Activated naive CD8-positive, alpha-beta T cell treated with anti-CD3 and anti-CD28 coated beads for 36 hours (primary cell): ENCODE measurements at places on chromosomes 16 and 17.
A peak's percentile ranks its signal among the peaks of the same experiment; 100 is the strongest.

DNA sequence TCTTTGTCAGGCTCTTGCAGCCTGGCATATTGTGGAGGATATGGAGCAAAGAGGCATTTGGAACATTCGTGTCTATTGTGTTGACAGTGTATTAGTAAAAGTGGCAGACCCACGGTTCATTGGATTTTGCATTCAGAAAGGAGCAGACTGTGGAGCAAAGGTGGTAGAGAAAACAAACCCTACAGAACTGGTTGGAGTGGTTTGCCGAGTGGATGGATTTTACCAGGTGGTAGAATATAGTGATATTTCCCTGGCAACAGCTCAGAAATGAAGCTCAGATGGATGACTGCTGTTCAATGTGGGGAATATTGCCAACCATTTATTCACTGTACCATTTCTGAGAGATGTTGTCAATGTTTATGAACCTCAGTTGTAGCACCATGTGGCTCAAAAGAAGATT is 44.5 kb downstream of the EFCAB13 start:
- no peak for DNase-seq

GRCh38 chr17:29566473-29567303 is at the start of gene ABHD15:
Gene ABHD15 (minus strand): TSS chr17:29567037. CDS start chr17:29566966, 71 bp downstream.
- DNase-seq, result peak; percentile 79

GRCh38 chr17:69574257-69575197 is 160.0 kb downstream of the MAP2K6 start:
- DNase-seq, result no peak

DNA sequence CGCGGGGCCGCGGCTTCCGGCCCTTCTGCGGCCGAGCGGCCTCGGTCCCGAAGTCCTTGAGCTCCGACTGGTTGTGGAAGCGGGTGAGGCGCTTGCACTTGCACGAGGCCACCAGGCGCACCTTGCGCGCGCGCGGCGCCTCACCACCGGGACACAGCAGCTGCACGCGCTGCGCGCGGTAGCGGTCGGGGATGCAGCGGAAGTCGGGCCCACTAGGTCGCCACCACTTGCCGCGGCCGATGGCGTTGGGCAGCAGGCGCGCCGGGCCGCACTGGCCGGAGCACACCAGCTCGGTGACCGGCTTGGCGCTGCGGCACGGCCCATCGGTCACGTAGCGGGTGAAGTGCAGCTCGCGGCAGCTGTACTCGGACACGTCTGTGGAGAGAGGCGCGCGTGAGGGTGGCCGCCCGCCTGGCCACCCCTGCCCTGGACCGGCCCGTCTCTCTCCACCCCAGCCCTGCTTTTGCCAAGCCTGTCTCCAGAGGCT is 3.2 kb downstream of the SOST start:
- peak; percentile 37 for DNase-seq

DNA sequence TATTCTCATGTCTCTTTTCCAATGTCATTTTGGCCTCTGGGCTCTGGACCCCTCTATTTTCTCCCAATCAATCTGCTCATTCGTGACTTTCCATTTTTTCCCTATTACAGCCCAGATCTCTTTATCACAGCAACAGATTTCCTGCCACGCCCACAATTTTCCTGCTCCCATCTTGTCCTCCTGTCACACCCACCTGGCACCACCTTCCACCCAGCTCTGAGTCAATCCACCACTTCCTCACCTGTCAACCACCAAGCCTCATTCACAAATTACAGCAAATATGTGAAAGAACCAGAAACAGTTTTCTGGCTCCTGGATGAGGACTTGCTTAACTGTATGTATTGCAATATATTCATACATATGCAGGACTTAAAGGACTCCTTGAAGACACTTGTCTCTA is 311.3 kb downstream of the GRIN2A start:
- DNase-seq, result no peak

- DNase-seq, result no peak
Measured at GRCh38 chr16:50247123-50247905, 19.0 kb upstream of the ADCY7 start.

GRCh38 chr17:48543854-48544348 is 1.0 kb downstream of the HOXB2 start:
- DNase-seq, result peak; percentile 58

GRCh38 chr16:85418978-85419491 is 194.1 kb upstream of the GSE1 start:
- DNase-seq, result no peak

DNA sequence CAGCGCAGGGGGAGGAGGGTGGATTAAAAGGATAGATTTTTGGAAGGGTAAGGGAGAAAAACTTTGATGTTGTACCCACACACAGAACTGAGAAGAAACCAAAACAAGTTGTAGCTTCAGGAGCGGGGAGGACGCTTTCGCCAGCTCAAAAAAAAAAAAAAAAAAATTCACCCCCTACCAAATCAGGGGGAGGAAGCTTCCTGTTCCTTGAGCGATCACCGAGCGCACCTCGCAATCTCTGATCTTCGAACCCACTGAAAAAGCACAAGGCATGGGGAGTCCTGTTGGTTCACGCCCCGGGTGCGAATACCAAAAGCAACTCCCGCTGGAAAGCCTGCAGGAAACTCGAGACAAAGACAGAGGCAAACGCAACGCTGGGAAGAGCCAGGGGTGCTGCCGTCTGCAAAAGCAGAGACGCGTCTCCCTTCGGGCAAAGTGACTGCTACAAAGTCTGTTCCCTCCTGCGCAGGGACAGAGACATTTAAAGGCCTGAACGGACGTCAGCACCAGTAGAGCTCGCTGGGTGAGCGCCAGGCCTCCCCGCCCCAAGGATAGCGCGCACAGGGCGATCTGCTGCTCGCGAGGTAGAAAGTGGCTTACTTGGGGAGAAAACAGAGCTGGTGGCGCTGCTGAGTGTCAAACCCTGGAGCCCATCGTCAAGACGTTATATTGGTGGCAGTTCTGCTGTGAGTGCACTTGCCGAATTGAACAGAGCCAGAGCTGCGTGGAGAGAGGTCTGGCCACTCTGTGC is 190.4 kb downstream of the USP22 start:
- DNase-seq, result peak; percentile 21

DNA sequence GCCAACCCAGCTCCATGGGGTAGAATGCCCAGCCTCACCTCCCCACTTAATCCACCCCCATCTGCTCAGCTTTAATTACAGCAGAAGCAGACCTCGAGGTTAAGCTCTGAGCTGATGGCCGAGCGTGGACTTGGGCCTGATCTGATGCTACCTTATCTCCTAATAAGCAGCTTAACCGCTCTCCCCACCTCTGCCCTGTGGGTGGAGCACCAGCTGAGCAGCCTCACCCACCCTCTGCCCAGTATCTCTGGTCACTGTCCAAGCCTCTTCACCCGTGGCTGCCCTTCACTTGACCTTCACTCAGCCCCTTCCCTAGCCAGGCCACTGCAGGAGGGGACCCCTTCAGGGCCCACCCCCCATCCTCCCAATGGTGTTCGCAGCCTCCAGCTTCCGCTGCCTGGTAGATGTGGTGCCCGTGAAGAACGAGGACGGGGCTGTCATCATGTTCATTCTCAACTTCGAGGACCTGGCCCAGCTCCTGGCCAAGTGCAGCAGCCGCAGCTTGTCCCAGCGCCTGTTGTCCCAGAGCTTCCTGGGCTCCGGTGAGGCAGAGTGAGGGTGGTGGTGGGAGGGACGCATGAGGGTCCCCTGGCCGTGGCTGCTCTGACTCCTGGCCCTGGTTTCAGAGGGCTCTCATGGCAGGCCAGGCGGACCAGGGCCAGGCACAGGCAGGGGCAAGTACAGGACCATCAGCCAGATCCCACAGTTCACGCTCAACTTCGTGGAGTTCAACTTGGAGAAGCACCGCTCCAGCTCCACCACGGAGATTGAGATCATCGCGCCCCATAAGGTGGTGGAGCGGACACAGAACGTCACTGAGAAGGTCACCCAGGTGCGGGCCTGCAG is 6.8 kb downstream of the KCNH6 start:
- no peak for DNase-seq

GRCh38 chr16:23500212-23500861 is 10.0 kb downstream of the GGA2 start:
- DNase-seq, result no peak

- DNase-seq, result peak; percentile 57
Measured at GRCh38 chr17:80082403-80083135, 18.8 kb upstream of the GAA start.

DNA sequence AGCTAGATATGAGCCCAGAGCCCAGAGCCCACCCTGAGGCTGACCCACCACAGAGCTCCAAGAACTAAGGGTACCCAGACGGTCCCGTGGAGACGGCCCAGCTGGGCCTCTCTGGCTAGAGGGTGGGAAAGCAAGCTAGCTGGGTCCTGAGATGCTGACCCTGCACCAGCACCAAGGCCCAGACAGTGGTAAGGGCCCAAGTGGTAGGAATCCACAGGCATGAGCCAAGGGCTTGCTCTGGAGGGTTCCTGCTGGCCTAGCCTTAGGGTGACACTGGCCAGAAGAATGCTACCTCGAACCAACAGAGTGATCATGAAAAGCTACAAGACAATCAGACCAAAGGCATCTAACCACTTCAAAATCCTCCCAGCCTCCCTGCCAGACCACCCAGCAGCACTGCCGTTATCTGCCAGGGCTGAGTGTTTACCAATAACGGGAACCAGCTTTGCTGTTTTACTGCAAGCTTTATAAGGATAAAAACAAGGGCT is 13.2 kb downstream of the HIC1 start:
- DNase-seq, result no peak

DNA sequence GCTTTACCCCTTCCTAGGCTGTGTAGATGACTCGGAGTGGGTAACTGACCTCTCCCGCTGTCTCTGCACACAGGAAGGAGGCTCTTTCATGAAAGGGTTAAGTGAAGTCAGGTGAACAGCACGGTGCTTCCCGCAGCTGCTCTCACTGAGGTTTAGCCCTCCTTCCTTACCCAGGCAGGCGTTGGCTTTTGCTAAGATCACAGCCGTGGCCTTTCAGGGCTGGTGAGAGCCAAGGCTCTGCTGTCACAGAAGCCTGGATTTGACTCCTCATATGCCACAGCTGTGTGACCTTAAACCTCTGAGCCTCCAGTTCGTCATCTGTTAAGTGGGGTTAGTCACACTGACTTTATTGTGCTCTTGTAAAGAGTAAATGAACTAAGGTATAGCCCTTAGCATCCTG is 90.9 kb upstream of the PLCG2 start:
- DNase-seq, result peak; percentile 14

GRCh38 chr17:4856937-4857314 is 23.8 kb downstream of the MINK1 start:
- DNase-seq, result no peak

DNA sequence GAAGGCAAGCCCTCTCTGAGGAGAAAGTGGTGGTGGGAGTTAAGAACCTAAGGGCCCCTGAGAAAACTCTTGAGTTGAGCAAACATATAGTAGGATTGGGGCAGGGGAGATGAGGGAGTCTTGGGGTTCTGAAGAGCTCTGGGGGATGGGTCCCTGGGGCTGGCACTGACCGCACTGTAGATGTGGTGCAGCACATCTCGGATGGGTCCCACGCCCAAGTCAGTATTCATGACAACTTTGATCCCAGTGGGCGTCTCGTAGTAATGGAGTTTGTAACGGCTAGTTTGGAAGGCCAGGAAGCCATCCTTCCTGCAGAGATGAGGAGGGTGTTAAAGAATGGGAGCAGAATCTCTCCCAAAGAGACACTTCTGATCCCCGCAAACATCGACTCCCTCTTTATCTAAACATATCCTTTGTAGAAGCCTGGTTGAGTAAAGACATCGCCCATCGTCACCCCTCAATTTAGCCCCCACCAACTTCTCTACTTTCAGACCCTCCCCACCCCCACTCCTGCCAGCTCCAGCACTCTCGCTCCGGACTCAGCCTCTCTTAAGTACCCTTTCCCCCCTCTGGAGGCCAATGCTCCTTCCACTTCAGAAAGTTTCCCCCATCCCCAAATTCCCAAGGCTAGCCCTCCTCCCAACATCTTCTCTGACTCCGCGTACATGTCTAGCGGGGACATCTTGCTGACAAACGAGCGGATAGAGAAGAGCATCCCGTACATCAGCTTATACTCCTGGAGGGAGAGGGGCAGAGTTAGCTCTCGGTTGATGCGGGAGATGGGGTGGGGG is 710 bp downstream of the TRAPPC1 start:
- DNase-seq, result no peak

DNA sequence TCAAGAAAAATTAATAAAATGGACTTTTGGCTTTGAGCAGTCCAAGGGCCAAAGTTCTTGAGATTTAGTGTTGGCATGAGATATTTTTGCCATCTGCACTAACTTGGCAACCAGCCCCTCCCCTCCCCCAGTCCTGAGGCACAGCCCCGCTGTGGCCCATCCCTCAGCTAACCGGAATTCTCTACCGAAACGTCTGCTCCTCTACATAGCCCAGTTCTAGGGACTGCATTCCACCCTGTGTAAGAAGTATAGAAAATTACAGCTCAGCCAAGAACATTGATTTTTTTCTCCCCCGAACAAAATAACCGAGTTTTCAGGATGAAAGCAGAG is 97.5 kb downstream of the AMFR start:
- DNase-seq, result no peak

DNA sequence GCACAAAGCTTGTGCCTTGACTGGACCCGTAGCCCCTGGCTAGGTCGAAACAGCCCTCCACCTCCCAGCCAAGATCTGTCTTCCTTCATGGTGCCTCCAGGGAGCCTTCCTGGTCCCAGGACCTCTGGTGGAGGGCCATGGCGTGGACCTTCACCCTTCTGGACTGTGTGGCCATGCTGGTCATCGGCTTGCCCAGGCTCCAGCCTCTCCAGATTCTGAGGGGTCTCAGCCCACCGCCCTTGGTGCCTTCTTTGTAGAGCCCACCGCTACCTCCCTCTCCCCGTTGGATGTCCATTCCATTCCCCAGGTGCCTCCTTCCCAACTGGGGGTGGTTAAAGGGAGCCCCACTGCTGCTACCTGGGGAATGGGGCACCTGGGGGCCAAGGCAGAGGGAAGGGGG is 3.5 kb downstream of the CTRL start:
- no peak for DNase-seq

DNA sequence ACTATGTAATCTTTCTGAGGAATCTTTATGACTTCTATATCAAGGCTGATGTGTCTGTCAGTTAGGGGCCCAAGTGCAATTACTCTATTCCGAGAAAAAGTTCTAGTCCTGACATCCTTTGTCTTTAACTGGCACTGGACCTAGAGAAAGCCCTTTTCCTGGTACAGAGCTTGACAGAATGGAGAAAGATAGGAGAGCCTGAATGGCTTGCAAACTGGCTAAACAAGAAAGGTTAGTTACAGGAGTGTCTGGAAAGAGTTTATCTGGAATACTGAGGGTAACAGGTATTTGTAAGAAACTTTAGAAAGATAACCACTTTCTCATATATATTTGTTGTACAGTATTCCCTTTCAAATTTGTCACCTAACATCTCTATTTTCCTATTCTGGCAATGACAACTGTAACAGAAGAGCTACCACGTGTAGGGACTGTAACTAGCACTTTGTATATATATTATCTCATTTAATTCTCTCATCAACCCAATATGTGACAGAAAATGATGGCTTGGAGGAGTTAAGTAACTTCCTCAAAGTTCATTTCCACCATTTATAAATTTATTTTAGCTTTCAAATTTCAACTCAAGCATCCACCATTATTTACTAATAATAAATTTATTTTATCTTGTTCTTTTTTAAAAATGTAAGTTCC is 97.4 kb upstream of the C17orf78 start:
- no peak for DNase-seq

- DNase-seq, result no peak
Measured at GRCh38 chr17:63071797-63072196, 105.8 kb downstream of the TANC2 start.

- no peak for DNase-seq
Measured at GRCh38 chr16:71933913-71934695, 38.8 kb downstream of the IST1 start.
